H4 (cell line): ENCODE measurements at places on chromosomes 5 and 9. TPM values are rescaled to one million over a fixed set of nuclear protein-coding genes. Genes with fewer than 3 reads are reported as not detected.

The DDX4 gene
- total RNA-seq = not detected in 2 replicates

The SLC6A3 gene
- total RNA-seq = not detected in 2 replicates

DNA sequence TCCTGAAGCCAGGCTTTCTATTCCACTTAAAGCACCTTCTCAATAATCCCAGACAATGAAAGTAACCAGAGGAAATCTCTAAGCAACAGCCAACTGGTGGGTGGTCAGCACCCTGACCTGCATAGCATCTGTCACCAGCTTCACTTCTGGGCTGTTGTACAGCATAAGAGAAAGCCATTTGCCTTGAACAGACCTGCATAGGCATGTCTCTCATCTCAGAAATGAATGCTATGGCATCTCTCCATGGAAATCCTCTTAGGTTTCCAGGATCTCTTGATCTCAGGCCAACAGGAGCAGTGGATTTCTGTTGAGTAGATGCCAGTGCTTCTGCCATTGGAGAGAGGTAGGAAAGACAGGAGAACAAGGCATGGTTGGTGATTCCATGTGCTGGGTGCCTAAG, 213.6 kb downstream of the GRIA1 start:
- no peak for DNase-seq

- no peak for DNase-seq
Observed at GRCh38 chr5:122591828-122592227, 183.1 kb upstream of the SNX2 start.

GRCh38 chr9:89602978-89603766, 1.6 kb upstream of the GADD45G start:
- DNase-seq = peak; percentile 77

DNA sequence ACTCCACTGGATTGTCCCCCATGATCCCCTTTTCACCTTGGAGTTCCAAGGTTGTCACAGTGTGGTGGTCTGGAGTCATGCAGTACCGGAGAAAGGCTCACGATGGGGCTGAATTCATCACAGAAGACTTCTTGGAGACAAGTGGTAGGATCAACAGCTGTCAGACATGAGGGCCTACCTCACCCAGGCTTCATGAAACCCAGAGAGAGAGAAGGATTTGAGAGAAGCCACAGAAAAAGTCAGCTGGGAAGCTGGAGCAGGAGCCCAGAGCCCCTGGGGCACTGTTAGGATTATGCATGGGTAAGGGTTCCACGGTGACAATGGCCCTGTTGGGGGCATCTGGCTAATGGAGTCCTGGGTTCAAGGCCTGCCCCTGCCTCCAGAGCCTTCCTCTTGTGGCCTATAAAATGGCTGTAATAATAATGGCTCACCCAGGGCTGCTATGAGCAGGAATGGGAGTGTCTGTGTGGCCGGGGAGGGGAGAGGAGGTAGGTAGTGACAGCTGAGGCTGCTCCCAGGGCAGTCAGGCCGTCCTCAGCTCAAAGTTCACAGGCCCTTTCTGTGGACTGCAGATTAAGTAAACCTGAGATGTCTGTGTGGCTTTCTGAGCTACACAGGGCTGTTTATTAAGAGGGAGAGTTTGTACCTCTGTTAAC, 910 bp downstream of the TRIM14 start:
- peak; percentile 39 for DNase-seq

DNA sequence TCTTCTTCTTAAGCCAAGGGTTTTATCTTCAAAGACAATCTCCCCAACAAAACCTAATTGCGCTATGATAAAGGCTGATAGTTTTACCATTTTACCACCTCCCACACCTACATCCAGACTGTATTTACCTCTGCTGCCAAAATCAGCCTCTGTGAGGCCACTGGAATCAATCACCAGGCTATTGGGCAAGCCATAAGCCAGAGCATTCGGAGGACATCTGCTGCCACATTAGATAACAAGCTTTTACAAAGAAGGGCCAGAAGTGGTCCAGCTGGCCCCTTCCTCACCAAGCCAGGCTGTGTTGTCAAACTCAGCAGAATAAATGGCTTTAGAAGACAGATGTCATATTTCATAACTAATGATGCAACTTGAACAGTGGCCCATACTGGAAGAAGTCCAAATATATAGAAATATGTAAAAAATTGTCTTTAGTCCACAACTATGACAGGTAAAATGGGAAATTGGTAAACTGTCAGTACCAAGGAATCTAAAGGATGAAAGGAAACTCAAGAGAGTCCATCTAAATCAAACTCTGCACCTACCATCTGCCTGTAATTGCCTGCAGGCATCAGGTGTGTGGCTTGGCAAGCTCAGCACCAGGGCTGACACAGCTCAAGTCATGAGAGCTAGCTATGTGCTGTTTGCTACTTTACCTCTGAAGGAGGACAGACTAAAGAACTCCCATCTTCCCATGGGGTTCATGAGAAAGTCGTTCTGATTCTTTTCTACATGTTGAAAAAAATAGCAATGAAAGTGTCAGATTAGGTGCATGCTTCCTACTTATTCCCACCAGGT, 16.1 kb downstream of the SLC45A2 start:
- DNase-seq = no peak

- no peak for DNase-seq
Observed at GRCh38 chr9:127817881-127818434, 15.3 kb downstream of the FPGS start.

DNA sequence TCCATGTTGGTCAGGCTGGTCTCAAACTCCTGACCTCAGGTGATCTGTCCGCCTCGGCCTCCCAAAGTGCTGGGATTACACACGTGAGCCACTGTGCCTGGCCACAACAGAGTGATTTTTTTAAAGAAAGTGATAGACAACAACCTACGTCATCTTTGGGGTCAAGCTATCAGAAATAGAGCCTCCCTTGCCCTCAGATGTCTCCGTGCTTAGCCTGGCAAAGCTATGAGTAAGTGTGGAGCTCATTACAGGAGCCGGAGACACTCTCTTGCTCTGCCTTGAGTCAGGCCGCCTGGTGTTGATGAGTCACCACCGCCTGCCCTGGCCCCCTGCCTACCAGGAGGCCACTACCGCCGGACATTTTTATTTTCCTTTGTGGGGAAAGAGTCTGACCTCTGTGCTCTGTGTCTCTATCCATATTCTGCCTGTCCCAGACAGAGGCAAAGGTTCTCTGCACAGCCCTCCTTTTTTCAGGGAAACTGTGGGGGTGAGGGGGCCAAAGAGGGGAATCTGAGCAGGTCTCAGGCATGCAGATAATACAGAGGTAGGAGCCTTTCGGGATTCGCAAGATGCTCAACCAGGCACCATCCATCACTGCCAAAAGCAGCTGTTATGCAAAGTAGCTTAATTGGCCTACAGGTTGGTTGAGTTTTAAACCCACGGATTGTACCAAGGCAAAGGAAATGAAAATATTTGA, 123.7 kb upstream of the CPEB4 start:
- peak; percentile 94 for DNase-seq

DNA sequence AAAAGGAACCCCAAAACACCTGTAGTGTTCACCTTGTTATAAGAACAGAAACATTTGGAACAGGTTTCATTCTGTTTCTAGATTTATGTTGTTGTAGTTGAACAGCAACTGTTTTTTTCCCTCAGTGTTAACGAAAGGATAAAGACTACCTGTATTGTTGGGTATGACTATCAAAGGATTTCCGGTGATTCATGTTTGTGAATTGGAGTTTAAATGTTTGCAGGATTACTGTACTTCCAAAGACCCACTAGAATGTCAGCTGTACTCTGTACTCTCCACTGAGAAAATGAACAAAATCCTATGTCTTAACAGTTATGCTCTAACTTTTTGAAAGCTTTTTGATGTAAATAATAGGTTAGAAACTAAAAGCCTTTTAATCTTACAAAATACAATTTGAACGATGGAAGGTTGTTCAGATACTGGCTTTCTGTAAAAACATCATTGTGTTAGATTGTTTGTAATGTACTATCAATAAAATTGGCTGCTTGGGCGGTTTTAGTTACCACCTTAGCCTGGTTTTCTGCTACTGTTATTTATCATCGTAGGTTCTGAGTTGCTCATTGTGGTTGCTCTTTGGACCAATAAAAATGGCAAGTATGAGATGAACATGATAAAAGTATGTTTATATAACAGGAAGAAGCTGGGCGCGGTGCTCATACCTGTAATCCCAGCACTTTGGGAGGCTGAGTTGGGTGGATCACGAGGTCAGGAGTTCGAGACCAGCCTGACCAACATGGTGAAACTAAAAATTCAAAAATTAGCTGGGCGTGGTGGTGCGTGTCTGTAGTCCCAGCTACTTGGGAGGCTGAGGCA, 44.1 kb downstream of the DCP2 start:
- DNase-seq = peak; percentile 61

DNA sequence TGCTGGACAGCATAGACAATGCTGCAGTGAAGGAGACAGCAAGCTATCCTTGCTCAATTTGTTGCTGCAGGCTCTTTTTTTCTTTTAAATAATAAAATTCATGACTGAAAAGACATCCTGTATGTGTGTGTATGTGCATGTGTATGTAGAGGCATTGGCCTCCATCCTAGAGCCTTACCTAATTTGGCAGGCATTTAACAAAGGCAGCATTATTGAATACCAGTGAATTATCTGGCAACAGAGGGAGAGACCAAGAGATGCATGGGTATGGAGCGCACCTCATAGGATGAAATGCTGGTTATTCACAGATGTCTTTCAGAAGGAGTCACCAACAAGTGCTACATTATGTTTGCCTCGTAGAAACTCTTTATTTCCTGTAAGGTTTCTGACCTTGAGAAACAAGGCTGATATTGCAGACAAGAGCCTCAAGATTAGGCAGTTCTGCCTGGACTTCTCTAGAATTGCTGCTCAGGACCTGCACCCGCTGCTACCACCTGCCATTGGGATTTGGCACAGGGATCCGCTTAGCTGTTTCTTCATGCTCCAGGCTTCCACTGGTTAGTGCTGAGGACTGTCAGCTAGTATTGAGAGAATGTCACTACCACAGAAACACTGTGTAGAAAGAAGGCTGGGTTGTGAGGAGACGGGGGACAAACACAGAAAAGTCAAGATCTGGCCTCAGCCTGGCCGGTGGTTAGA, 247.7 kb upstream of the RFX3 start:
- DNase-seq = no peak

DNA sequence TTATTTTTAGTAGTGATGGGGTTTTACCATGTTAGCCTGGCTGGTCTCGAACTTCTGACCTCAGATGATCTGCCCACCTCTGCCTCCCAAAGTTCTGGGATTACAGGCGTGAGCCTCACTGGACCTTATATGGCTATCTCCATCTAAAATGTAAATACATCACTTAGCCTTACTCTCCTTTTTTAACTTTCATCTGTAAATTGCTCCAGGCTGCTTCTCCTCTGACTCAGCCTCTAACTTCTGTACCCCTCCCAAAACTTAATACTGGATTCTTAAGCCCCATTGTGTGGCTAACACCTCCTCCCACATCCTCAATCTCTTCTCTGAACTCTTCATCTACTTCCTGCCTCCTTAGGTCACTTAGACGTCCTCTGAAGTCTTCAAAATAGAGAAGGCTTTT, 4.0 kb downstream of the SNX30 start:
- peak; percentile 77 for DNase-seq

- no peak for DNase-seq
Observed at GRCh38 chr5:124481419-124481818, 265.0 kb downstream of the ZNF608 start.

DNA sequence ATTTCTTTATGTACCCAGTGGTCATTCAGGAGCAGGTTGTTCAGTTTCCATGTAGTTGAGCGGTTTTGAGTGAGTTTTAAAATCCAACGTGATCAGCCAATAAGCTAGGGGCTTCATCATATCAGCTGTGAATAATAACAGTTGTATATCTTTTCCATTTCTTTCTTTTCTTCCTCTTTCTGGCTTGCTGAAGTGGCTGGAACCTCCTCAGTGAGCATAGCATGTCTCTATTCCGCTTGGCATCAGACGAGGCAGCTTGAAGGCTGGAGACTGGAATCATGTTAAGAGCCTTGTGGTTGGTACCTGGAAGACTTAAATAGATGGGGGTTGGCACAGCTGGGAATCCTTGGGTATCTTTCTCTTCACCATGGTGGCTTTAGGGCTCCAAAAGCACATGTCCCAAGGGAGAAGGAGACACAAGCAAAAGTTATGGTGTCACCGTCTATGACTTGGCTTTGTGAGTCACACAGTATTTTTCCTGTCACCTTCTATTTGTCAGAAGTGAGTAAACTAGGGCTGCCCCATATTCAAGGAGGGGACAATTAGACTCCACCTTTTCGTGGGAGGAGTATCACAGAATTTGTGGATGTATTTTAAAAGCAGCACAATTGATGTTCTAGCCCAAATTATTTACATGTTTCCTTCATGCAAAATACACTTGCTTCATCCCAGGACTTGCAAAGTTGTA, 38.0 kb upstream of the RETREG1 start:
- DNase-seq = no peak

DNA sequence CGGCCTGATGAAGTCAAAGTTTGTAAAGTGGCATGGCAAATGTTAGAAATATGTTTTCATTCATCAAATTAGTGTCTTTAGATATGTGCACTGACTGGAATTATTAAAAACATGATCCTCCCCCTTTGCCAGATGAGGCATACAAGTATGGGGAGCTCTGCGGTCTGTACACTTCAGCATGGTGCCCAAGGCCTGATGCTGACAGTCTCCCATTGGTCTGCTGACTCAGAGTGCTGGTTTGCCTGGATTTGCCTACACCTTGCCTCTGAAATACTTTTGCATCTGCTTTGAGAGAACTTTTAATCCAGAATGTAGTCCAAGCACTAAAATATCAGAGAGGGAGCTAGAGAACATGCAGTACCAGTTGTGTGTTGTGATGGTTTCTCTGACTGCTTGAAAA, 354.3 kb upstream of the ACTBL2 start:
- no peak for DNase-seq

DNA sequence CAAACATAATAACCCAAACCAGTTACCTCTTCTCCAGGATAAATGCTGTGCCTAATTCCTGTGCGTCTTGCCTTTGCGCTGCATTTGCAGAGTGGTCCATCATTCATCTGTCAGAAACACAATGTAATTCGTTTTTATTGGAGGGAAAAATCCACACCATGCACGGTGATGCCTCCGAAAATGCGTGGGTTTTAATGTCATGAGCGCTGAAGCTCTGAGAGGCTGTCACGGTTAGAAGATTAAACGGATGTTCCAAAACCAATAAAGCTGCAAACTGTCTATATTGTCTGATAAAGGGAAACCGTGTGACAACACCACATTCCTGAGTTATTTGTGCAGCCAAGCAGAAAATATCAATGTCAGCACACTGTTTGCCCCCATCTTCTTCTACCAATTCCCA, 27.4 kb downstream of the DROSHA start:
- DNase-seq = no peak

DNA sequence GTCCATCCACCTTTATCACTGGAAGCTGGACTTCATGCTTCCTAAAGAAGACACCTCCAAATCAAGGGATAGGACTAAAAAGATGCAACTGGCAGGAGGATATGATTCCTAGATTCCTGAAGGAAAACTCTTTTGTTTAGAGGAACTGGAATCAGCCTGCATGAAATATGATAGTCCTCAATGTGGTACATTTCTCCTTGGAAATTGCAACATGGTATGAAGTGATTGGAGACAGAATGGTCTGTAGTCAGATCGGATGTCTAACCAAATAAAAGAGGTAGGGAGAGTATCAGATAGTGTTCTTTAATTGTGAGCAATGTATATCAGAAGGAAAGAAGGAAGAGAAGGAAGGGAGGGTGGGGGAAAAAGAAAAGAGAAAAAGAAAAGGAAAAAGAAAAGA, 116.1 kb upstream of the FSTL4 start:
- no peak for DNase-seq
